ENCODE measurements at places on chromosomes 13 and 19.

- no peak for DNase-seq
Measured at GRCh38 chr13:23852351-23852750, 36.8 kb downstream of the MIPEP start.

DNA sequence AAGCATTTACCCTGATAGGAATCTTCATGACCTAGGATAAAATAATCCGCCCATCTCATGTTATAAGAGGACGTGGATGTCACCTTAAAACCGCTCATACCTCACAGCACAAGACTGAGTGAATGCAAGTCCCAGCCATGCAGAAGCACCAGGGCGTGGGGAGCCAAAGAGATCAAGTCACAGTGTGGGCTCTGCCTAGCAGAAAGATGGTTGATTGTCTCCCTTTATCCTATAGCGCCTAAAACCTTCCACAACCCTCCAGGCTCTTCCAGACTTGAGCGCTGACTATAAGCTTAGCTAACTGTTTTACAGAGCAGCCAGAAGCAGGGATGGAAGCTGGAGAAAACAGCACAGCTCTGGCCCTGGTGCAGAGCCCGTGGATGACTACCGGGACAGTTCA lies 6.8 kb upstream of the ANKRD10 start:
- no peak for DNase-seq

- no peak for DNase-seq
Measured at GRCh38 chr13:83547043-83547442, 335.2 kb downstream of the SLITRK1 start.

- DNase-seq = no peak
Measured at GRCh38 chr13:111971891-111972780, 94.8 kb upstream of the SOX1 start.

DNA sequence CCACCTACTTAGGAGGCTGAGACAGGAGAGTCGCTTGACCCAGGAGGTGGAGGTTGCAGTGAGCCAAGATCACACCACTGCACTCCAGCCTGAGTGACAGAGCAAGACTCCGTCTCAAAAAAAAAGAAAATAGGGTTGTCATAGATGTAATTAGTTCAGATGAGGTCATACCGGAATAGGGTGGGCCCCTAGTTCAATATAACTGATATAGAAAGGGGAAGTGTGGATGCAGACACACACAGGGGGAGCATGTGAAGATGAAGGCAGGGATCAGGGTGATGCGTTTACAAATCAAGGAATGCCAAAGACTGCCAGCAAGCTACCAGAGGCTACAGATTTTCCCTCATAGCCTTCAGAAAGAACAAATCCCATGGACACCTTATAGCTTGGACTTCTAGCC lies 24.3 kb upstream of the EEF1AKMT1 start:
- DNase-seq = no peak

GRCh38 chr19:45693106-45693788 lies 781 bp downstream of the QPCTL start:
- DNase-seq = no peak

DNA sequence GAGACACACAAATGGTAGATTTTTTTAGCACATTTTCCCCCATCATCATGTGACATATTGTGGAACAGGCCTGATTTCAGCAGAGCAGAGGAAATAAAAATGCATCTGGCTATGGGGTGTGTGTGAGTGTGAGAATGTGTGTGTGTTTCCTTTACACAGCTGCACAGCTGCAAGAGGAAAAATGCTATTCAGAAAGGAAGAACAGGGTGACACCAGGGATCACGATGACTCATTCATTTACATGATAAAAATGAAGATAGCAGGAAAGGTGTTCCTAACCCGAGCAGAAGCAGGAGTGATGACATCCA lies 469.5 kb upstream of the TSHZ3 start:
- no peak for DNase-seq

DNA sequence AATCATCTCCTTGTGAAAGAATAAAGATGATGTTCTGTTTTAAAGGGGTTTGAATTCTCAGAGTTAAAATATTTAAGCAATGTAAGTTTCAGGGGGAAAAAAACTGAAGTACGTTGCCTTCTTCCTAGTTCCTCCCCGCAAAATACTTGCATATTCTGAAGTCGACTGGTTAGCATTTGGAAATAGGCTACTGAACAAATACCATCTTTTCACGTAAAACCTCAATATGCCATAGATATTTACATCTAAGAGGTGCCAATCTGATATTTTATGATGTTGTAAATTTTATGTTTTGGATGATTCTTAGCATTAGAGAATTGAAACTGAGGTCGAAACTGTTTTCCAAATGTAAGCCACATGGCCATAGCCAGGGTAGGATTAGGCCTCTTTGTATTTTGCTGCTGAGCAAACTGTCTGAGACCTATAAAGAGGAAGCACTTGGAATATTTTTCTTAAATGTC lies 138.3 kb downstream of the FLT1 start:
- no peak for DNase-seq

DNA sequence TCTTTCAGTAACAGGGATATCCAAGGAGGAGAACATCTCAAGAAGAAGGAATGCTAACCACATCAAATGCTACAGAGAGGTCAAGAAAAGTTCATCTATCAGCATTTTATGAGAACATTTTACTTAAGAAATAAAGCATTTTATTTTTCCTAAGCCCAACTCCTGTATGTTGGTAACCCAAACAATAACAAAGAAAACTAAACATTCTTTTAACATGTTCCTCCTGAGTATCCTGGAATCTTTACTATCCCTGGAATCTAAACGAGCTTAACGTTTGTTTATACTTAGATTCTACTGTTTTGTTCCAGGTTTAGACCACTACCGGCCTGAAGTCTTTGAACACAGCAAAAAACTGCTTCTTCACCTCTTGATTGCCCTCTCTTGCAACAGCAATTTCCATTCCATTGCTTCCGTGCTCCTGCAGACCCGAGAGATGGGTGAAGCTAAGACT lies 89.7 kb downstream of the ZAR1L start:
- peak; percentile 22 for DNase-seq

DNA sequence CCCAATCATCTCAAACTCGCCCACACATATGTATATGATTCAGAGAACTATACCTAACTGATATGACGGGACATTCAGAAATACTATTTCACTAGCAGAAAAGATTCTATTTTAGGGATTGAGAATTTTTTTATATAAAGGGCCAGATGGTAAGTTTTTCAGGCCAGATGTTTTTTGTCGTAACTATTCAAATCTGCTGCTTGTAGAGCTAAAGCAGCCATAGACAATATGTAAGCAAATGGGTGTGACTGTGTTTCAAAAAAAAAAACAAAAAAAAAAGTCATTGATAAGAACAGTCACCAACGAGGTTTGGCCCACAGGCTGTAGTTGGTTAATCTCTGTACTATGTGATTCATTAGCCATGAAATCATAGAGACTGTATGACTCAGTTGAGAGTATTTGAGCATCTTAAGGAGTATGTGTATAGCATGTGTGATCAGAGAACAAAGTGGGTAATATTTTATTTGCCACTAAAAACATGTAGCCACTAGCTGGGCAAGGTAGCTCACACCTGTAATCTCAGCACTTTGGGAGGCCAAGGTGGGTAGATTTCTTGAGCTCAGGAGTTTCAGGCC lies 2724.7 kb downstream of the PCDH9 start:
- DNase-seq = peak; percentile 16

DNA sequence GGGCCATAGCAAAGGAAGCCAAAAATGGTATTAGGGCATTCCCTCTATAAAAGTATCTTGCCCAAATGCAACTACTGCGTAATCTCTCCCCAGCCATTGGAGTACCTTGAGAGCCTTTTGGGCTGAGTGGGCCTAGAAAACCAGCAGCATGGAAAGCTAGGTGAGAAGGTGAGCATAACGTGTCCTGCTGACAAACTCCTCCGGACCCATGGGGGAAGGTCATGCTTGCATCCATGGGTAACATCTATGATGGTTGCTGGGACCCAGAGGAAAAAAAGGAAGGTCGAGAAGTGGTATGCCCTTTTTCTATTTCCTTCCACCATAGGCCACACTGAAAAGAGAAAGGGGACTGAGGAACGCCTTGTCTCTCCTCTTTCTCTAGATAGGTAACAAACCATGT lies 57.4 kb downstream of the ZNF728 start:
- DNase-seq = peak; percentile 3

DNA sequence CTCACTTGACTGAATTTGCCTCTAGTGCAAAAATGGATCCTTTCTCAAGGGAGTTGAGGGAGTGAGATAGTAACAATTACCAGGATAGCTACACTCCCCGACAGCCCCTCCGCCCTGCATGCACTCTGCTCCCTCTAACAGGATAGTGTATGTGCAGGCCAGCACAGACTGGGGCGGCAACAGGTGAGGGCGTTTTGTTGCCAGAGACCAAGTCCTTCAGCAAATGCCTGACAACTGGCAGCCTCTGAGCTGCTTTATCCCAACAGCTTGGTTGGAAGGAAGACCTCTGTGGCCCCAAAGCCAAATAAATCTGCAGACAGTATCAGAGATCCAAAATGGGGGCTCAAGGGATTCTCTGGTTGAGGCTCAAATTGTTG lies 86.6 kb downstream of the SLC7A1 start:
- DNase-seq = no peak

- DNase-seq = no peak
Measured at GRCh38 chr13:21733475-21734263, 62.8 kb downstream of the FGF9 start.

DNA sequence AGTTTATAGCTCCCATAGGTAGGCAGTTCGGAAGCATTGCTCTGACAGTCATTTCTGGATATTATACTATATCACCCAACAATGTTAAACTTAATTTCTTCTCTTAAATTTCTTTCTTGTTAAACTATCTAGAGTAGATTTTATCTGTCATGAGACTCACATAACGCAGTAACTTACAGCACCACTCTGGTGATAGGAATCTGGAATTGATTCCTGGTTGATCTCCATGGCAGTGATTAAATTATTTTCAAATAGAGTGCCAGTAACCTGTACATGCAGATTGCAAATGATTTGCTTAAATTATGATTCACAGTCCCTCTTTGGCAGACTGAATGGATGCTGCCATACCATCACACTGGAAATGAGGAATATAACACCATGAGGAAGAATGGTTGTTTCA lies 722.1 kb downstream of the DACH1 start:
- no peak for DNase-seq

- peak; percentile 4 for DNase-seq
Measured at GRCh38 chr13:60226507-60226906, 62.8 kb upstream of the DIAPH3 start.

DNA sequence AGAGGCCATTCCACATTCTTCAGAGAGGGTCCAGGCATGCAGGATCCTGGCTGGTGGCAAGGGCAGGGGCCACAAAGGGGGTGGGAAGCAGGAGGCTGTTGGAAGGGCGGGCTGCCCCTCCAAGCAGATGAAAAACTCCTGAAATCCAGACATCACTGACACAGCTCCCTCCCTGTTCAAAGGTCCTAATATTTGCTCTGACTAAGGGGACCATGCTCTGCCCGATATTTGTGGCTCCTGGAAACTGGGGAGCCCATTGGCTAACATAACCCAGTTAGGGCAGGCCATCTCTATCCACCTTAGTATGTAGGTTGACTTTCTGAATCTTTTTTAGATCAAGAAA lies 3.3 kb upstream of the CDX2 start:
- no peak for DNase-seq

DNA sequence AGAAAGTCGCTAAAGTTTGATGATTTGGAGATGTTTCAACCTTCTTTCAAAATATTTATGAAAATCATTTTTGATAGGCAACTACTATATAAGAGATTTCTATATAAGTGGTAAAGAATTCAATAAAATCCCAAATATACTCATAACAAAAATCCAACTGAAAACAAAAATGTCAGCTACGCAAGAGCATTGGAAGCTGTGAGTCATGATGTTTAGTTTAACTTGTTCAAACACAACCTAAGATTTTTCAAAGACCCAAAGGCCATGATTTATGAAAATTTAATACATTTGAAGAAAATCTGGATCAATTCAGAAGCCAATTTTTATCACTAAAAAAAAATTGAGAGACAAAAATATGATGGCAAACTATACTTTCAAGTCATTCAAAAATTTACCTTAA lies 226.6 kb downstream of the MZT1 start:
- DNase-seq = no peak

- DNase-seq = no peak
Measured at GRCh38 chr19:9041023-9041422, 30.8 kb upstream of the MUC16 start.

DNA sequence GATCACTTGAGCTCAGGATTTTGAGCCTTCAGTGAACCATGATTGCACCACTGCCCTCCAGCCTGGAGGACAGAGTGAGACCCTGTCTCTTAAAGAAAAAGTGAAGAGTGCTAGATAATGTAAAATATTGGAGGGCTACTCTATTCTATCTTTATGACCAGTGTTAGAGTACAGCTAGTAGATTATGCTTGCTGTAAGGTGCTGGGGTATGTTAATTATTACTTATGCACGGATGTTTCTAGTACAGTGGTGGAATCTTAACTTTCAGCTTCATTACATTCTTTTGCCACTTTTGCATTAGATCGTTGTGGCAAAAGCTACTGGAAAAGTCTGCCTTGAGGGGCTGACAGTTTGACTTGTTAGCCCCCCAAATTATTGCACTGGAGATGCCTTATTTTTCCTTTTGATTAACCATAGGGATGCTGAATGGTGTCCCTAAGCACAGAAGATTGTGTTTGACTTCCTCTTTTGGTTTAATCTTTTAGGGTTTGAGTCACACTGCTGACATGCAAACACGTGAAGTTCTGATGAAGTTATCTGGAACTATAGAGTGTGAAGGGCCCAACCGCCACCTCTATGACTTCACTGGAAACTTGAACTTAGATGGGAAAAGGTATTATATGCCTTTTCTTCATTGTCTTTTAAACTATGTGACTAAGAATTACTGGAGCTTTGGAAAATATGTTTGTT lies 169.8 kb downstream of the ATP8A2 start:
- no peak for DNase-seq

- no peak for DNase-seq
Measured at GRCh38 chr13:96687191-96687590, 307.1 kb downstream of the OXGR1 start.

GRCh38 chr19:29277102-29277501 lies 64.2 kb upstream of the UQCRFS1 start:
- no peak for DNase-seq

DNA sequence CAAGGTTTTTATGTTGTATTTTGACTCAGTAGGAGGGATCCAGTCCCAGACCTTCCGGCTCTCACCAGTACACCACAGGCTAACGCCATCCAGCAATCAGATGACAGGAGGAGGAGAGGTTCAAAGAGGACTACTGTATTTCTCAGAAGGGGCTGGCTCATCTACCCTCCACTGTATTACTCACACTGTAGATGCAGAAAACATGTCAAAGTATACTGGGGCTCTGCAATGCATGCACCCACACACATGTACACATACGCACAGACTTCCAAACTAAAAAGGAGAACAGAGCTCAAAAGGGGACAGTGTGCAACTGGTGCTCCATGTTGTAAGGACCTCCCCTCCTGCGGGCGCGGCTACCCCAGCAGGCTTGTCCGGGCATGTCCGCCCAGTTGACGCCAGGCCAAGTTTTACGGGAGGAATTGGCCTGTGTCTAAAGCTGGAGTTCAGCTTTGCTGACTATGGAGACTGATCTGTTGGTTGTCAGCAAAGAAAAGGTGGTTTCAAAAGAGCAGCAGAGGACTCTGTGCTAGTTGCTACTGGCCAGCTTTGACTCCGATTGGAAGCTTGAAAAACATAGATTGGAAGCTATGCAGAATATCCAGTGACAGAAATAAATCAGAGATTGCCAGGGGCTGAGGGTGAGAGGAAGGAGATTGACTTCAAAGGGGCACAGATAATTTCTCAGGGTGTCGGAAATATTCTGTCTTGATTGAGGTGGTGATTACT lies 314.2 kb downstream of the DLEU7 start:
- peak; percentile 93 for DNase-seq

- DNase-seq = peak; percentile 74
Measured at GRCh38 chr19:45577111-45577905, 7.3 kb downstream of the OPA3 start.

All from skeletal muscle cell (primary cell).